OCI-LY7 (cell line): ENCODE measurements at places on chromosomes 7 and 10. TPM values are rescaled to one million over a fixed set of nuclear protein-coding genes. Genes with fewer than 3 reads are reported as not detected.

SFRP4 gene
- not detected in 2 replicates for total RNA-seq

DNA sequence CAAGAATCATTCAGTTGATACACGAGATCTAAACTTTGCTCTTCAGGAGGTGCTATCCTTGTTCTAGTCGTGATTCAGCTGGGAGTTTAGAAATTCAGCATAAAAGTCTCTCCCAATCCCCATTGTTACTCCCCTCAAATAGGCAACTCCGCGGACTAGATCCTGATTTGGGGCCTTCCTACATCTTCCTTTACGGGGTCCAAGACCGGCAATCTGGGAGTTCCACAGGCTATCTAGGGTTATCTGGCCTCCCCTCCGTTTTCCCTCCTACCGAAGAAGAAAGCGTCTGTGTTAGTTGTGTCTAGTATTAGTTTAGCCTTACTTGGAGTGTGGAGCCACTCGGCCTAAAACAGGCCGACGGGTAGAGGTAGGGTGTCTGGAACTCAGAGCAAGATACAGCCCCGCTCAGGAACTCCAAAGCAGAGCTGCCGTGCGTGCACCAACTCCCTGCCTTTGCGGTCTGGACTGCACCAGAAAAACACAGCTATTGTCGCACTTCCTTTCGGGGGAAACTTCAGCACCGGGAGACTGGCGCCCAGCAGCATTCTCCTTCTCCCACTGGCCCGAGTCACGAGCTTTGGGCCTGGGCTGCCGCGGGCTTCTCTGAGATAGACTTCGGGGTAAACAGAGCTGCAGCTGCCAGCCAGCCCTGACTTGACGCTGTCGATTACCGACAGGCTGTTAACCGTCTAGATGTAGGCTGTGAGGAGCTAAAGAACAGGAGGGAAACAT, 1.5 kb upstream of the DLX5 start:
- no peak for DNase-seq

GRCh38 chr10:74753442-74754211, 72.8 kb upstream of the KAT6B start:
- no peak for DNase-seq

- DNase-seq = no peak
These were observed 6.2 kb downstream of the ZYX start for GRCh38 chr7:143387156-143387975.

DNA sequence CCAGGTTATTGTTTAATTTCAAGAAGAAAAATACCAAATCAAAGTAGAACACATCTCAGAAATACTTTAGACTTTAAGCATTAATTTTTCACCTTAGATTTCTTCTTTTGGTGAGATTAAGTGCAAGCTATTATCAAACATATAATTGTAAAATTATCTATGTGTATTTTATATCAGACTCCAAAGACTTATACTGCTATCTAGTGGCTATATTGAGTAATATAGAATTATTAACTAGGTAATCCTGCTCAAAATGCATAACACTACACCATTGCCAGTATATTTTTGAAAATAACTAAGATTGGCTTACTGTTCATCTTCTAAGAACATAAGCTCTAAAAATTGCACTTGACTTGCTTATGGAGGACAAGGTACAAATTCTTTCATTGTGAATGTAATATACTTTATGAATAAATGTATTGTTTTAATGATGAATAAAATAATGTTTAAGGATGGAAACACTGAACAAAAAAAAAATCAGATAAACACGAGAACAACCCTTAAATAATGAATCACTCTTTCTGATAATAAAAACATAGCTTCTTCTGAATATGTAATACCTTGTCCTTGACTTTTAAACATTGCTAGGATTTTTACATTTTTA, 86.7 kb upstream of the GNAI1 start:
- no peak for DNase-seq

GRID1 gene
- 3.1 and 3.7 TPM in 2 replicates for total RNA-seq

AKR1B1 gene
- total RNA-seq = 162 and 167 TPM in 2 replicates

AGBL3 gene
- total RNA-seq = 4.9 and 7.1 TPM in 2 replicates

MLXIPL gene
- total RNA-seq = not detected in 2 replicates

GRCh38 chr10:47330366-47330765, 8.1 kb downstream of the GDF2 start:
- DNase-seq = no peak

DNA sequence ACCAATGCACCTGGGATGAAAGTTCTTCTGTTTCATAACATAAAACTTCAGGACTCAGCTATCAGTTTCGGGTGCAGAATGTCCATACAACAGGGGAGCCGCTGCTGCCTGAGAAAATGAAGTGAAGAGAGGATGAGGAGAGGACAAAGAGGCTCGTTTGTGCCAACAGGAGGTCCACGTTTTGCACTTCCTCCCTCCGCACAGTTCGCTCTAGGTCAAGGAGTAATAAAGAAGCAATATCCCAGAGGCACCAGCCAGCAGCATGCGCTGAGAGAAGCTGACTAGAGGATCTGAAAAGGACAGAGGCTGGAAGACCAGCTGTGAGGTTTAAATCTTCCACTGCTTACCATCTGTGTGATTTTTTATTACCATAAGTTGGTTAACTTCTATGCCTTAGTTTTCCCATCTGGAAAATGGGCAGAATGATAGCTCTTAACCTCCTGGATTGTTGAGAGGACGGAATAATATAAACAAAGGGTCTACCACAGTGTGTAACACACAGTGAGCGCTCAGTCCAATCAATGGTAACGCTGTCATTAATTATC, 709 bp downstream of the GPAM start:
- no peak for DNase-seq

DNA sequence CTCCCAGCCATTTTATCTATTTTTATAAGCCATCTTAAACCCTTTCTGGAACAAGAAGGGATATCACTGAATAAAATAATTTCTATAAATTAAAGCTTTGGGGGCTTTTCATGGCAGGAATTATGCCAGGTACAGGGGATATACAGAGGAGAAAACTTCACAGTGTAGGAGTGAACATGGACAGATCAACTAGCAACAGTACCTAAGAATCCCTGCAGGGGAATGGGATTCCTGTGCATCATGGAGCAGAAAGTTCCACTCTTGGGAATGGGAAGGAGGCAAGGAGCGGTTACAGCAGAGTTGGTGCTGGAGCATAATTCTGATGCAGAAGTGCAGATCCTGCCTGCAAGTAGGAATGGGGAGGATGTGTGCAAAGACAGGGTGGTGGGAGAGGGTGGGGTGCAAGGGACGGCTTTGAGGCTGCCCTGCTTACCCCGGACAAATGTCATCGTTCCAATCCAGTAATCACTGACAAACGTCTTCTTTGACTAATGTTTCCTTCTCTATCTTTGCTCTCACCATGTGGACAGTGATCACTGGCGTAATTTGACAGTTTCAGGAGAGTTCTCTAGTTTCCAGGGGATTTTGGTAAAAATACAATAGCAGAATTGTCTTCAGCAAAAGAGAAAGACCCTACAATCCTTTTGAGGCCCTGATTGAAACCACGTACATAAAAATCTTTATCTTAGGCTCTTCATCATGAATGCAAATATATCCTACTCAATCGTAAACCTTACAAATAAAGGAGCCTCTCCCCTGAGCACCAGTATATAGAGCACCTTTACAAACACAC, 196.7 kb downstream of the HECW1 start:
- no peak for DNase-seq

GRCh38 chr10:123786896-123787295, 104.7 kb downstream of the CPXM2 start:
- DNase-seq = no peak

GRCh38 chr7:141158561-141158960, 84.7 kb downstream of the TMEM178B start:
- DNase-seq = no peak

PNLIPRP2 gene
- total RNA-seq = not detected in 2 replicates

CRYGN gene
- not detected in 2 replicates for total RNA-seq

- DNase-seq = no peak
These were observed 22.6 kb downstream of the DOCK1 start for GRCh38 chr10:126927799-126928198.

GRCh38 chr7:102469351-102469971, 4.7 kb downstream of the LRWD1 start:
- no peak for DNase-seq

DGKB gene
- total RNA-seq = not detected in 2 replicates

ZNF212 gene
- 12.7 and 14.1 TPM in 2 replicates for total RNA-seq

LGI1 gene
- total RNA-seq = not detected in 2 replicates

- no peak for DNase-seq
These were observed 149.0 kb upstream of the TMEM106B start for GRCh38 chr7:12062062-12062461.

GRCh38 chr10:110746969-110747608, 103.0 kb downstream of the RBM20 start:
- DNase-seq = no peak

- no peak for DNase-seq
These were observed 39.9 kb upstream of the PIP4K2A start for GRCh38 chr10:22754296-22754695.

DNA sequence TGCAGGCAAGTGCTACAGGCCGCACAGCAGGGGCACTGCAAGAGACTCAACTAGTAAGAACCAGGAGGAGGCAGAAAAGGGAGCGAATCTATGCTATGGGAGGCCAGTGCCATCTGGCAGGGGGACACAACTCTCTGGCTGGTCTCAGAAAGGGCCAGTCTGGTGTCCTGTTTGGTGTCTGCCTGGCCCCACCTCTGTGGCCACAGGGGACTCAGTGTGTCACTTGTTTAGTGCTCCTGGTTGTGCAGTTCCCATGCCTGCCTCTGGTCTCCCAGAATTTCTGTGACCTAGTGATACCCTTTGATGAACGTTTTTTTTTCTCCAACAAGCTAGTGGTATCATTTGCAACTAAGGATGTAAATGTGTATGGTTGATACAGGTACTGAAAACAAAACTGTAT, 59.2 kb upstream of the JCAD start:
- no peak for DNase-seq

DNA sequence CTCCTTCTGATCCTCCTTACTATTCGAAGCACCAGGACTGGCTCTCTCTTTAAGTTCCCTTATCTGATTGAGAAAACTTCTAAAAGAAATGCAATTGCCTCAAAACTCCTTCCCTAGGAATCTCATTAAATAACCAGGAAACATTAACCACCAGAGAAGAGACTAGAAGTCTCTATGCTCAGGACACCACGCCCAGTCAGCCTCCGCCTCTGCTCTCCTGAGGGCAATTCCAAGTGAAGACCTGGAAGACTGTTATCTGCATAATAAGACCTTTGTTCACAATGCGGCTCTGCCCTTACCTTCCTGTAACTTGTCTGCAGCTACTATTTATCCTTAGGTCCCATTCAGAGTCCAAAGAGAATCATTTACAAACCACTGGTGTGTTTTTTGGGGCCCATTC, 78.8 kb downstream of the ELMO1 start:
- no peak for DNase-seq

GRCh38 chr10:117448802-117449201, 73.6 kb upstream of the PDZD8 start:
- no peak for DNase-seq

GRCh38 chr7:131052285-131052904, 275.3 kb upstream of the MKLN1 start:
- no peak for DNase-seq

GRCh38 chr10:14144451-14144850, 186.3 kb downstream of the FRMD4A start:
- no peak for DNase-seq

DNA sequence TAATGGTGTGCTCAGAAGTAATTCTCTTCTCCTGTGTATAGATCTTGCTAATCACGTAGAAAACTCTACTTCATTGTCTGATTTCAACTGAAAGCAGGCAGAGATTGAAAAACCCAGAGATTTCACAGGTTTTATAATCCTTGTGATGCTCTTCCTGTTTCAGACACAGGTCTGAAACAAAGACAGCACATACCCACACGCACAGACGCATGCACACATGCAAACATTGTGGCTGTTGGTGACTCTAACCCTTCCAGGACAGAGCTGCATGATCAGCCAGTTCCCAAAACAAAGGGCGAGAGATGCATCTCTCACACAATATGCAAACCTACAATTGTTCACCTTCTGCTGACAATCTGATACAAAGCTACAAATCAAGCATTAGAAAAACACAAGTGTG, 11.1 kb upstream of the TFEC start:
- DNase-seq = no peak
